ENCODE measurements at places on chromosomes 11 and 22. TPM values are rescaled to one million over a fixed set of nuclear protein-coding genes. Genes with fewer than 3 reads are reported as not detected.

SPON1 gene
- total RNA-seq: 195 TPM

- no peak for DNase-seq
These were observed 13.6 kb downstream of the TUB start for GRCh38 chr11:8094656-8095055.

DNA sequence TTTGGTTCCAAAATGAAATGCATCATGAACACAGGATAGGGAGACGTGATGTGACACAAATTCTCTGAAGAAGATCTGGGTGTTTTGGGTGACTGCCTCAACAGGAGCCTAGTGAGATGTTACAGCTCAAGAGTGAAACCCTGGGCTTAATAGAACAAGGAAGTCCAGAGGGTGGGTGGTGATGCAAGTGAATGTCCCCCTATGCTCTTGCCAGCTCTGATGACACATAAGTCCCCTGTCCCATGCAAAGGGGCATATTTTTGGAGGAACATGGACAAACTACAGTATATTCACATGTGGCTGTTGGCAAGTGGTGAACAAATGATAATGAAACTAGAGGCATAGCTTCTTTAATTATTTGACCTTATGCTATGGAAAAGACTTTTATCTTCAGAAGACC is 9.2 kb downstream of the CRTAM start:
- no peak for DNase-seq

- DNase-seq: no peak
These were observed 16.7 kb upstream of the PACSIN2 start for GRCh38 chr22:43031617-43032016.

C11orf65 gene
- 0.58 TPM for total RNA-seq
